ENCODE measurements at places on chromosomes 1 and 21. TPM values are rescaled to one million over a fixed set of nuclear protein-coding genes. Genes with fewer than 3 reads are reported as not detected.

DNA sequence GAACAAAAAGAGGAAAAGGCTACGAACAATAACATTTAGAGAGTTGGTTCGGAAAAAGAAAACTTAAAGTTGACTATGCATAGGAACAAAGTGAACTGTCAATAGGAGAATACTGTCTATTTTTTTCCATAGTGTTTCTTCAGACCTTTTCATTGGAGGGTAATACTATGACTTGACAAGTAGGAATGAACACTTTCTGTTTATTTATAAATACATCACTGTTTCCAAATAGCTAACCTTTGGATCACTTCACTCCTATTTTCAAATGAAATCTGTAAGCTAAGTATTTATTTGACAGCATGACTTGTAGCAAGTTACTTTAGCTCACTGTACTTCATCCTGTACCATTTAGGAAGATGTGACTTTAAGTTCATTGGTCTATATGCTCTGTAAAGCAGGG, 221.3 kb downstream of the COL24A1 start:
- no peak for DNase-seq

DNA sequence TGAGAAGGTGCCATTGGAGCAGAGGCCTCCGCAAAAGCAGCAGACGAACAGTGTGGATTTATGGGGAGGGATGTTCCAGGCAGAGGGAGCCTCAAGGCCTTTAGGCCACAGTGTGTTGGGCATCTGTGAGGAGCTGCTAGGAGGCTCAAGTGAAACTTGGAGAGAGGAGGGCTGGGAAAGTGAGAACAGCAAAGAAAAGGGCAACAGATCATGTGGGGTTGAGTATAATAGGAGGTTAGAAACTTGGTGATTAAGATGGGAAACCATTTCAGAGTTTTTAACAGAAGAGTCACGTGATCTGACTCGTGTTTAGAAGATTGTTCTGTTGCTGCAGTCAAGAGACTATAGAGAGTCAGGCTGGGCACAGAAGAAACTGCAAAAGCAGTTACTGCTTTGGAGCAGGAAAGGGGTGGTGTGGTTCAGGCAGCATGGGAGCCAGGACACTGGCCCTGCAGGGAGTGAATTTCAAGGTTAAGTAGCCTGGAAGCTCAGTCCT, 277.0 kb downstream of the DISC1 start:
- no peak for DNase-seq

GRCh38 chr21:44653123-44653522, 1.3 kb downstream of the KRTAP12-4 start:
- no peak for DNase-seq

KLF17 gene
- total RNA-seq, result 0.52 TPM

GRCh38 chr1:233759665-233760064, 144.8 kb upstream of the SLC35F3 start:
- DNase-seq, result no peak

Measured in upper lobe of right lung (tissue), 1 donor.